MCF 10A (cell line): ENCODE measurements at places on chromosomes 6 and 20. TPM values are rescaled to one million over a fixed set of nuclear protein-coding genes. Genes with fewer than 3 reads are reported as not detected.

CALHM6 gene
- not detected in 2 replicates for total RNA-seq

TBXT gene
- total RNA-seq, result not detected in 2 replicates

DNA sequence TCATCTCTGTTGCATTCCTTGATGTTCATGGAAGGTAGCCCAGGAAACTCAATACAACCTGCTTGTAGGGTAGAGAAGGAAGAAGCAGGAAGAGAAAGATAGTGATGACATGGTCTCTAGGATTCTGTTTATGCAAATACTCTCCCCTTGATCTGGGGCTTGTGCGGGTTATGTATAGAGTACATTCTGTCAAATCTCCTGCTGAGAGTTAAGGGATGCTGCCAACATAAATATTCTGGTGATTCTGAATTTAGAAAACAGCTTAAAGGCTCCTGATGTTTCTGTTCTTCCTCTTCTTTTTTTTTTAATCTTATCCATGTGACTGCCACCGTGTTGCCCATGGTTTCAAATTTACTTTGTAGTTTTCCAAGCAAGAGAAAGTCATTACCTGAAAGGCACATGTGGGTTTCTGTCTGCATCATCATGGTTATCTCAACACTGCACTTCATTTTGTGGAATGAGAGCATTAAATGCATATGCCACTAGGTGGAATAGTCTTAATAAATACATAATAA is 150.6 kb downstream of the RPS12 start:
- no peak for DNase-seq

DNA sequence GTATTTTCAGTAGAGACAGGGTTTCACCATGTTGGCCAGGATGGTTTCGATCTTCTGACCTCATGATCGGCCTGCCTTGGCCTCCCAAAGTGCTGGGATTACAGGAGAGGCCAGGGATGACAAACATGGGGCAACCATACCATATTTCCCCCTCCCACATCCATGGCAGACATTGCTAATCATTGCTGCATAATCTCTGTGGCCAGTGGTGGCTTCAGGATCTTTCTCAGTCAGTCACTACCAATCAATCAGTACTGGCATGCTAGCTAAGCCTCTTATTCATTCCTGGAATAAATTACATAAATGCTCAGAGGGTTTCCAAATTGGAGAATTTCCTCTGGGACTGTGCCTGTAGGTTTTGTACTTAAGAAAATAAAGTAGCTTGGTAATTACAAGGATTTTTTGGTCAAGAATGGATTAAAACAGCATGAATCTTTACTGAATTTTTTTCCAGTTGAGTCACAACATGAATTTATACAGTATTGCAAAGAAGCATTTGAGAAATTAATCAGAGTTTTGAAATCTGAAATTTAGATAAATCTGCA is 138.1 kb downstream of the FNDC1 start:
- DNase-seq, result no peak

- no peak for DNase-seq
These were observed 66.7 kb upstream of the SAMD5 start for GRCh38 chr6:147441751-147442150.

GRCh38 chr20:20837574-20838021 is 125.2 kb upstream of the RALGAPA2 start:
- DNase-seq, result peak; percentile 50

- DNase-seq, result no peak
These were observed 257.8 kb downstream of the BTBD3 start for GRCh38 chr20:12175538-12175937.
